ENCODE measurements at places on chromosomes 3 and 15.

DNA sequence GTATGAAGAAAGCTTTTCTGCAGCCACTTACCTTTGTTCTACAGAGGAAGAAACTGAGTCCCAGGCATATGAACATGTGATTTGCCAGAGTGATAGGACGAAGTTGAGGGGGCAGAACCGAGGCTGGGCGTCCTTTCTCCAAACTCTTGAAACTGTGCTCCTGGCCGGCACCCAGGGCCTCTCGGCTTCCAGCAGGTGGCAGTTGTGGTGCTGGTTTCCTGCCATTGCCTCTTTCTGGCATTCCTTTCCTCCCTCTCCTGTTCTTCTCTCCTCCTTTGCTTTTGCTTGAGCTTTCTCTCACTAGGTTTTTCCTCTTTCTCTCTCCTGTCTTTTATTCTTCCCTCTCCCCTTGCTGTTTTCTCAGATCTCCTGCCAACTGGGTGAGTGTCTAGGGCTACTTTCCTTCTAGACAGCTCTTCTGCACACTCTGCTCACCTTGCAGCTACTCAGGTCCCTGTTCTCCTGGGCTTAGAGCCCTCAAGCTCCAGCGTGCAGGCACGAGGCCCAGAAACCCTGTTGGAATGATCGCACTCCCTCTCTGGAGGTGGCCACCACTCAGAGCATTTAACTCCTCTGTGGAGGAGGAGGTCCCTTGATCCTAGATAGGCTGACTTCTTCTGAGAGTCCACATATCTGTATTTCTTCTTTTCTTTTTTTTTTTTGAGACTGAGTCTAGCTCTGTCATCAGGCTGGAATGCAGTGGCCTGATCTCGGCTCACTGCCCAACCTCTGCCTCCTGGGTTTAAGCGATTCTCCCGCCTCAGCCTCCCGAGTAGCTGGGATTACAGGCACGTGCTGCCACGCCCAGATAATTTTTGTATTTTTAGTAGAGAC, 26.2 kb downstream of the TRAK1 start:
- DNase-seq, result peak; percentile 23

DNA sequence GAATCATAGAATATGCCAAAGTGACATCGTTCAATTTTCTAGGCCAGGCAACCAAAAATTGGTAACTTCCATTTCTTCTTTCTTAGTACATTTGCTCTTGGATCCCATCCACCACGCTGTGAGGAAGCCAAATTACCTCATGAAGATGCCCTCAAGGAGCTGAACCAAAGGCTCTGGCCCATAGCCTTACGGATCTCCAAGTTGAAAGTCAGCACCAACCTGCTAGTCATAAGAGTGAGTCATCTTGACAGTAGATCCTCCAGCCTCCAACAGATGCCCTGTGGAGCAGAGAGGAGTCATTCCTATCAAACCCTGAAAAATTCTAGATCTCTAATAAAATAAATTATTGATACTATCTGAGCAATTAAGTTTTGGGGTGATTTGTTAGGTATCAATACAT, 322.5 kb upstream of the COL8A1 start:
- DNase-seq, result peak; percentile 45

- DNase-seq, result no peak
Measured at GRCh38 chr15:83053151-83053550, 13.9 kb downstream of the BTBD1 start.

DNA sequence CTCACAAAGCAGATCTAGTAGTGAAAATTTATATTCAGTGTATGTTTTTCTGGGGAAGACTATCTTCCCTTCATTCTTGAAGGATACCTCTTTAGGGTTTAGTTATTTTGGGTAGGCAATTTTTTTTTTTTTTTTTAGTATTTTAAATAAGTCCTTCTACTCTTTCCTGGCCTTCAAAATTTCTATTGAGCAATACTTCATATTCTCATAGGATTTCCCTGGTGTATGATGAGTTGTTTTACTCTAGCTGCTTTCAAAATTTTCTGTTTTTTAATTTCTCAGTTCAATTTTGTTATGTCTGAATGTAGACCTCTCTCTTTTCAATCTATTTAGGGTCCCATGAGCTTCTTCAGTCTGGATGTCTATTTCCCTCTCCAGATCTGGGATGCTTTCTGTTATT, 74.3 kb upstream of the PLSCR4 start:
- no peak for DNase-seq

GRCh38 chr3:117105686-117106085, 396.1 kb downstream of the TUSC7 start:
- no peak for DNase-seq

GRCh38 chr15:60381148-60381788, 16.5 kb downstream of the ANXA2 start:
- no peak for DNase-seq

DNA sequence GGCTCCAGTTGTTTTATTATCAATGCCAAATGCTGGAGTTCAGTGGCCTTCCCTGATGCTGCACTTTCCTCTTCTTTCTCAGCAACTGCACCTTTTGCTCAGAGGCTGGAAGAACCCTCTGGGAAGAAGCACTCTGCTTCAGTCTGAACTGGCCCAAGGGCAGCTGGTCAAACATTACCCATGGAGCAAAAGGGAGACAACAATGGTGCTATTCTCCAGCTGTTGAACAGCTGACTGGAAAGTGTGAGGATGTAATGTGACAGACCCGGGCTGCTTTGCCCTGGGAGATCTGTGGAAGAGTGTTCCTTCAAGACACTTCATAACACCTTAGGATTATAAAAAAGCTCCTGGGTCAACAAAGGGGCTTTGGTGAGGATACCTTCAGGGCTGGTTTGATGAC, 84.9 kb downstream of the EPHB1 start:
- no peak for DNase-seq

GRCh38 chr3:160490166-160490565, 40.6 kb upstream of the TRIM59 start:
- no peak for DNase-seq

Measured in T1000 (cell line).